ENCODE measurements at places on chromosomes 6 and 20.

GRCh38 chr20:60700728-60701127 is 551.3 kb upstream of the CDH4 start:
- DNase-seq: no peak

GRCh38 chr6:39812496-39812852 is 20.3 kb downstream of the DAAM2 start:
- no peak for DNase-seq

GRCh38 chr6:157077251-157077650 is 246.1 kb downstream of the TMEM242 start:
- DNase-seq: no peak

- DNase-seq: peak; percentile 86
These were observed 27.9 kb downstream of the GSS start for GRCh38 chr20:34927736-34928135.

DNA sequence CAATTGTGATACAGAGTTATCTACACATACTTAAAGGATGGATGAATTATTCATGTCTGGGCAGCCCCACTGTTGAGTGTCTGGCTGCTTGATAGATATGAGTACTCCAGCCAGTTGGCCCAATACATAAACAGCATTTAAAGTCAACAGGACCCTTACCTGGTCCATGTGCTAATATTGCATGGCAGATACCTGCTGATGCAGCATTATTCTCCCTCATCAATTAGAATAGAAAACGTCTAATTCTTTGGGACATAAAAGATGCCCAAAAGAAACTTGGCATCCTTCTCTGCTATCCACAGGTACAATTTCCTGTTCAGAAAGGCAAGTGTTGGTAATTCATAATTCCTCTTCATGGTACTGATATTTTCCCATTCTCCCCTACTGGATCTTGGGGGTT is 550.8 kb downstream of the TFAP2B start:
- DNase-seq: no peak

- no peak for DNase-seq
These were observed 41.7 kb downstream of the PLAGL1 start for GRCh38 chr6:143966312-143966711.

DNA sequence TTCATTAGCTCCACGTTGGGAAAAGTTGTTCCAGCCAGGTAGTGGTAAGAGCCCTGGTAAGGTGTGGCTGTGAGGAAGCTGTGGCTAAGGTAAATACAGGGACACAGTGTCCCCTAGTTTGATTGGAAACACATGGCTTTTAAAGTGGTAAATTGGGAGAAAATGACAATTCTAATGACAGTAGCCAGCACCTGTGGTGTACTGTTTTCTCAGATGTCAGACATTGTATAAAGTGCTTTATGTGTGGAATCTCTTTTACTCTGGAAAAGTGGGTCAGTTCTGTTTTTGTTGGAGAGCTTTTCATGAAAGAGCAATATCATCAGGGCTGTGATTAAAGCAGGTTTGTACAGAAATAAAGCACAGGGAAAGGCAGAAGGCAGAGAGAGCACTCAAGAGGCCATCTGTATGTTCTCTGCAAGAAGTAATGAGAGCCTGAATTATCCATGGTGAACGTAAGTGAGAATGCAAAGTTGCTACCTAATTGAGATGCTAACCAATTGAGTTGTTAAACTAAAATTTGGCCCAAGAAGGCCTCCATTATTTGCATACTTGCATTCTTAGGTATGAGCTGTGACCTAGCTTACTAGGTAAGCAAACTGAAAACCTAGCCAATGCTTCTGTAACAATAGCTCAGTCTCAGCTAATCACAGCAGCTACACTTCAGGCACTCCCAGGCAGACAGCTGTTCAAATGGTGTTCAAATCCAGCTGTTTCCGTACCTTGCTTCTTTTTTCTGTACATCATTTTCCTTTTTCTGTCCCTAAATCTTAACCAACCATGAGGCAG is 28.2 kb downstream of the MRAP2 start:
- no peak for DNase-seq

DNA sequence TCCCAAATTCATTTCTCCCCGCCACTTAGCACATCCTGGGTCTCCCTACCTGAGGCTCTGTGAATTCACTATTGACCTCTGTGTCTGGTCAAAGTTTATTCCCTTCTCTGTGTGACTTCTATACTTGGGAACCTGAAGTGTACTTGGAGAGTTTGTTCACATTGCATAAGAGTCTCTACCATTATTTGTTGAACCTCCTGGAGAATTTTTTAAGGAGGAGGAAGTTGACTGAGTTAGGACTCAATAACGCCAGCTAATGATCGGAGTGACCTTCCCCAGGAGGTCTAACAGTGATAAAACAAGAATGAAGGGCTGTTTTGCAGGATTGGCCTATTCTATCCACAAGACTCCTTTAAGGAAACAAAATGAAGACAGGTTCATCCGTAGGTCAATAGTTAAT is 23.6 kb downstream of the STMND1 start:
- DNase-seq: no peak

GRCh38 chr20:1881240-1881835 is 13.9 kb upstream of the SIRPA start:
- no peak for DNase-seq

DNA sequence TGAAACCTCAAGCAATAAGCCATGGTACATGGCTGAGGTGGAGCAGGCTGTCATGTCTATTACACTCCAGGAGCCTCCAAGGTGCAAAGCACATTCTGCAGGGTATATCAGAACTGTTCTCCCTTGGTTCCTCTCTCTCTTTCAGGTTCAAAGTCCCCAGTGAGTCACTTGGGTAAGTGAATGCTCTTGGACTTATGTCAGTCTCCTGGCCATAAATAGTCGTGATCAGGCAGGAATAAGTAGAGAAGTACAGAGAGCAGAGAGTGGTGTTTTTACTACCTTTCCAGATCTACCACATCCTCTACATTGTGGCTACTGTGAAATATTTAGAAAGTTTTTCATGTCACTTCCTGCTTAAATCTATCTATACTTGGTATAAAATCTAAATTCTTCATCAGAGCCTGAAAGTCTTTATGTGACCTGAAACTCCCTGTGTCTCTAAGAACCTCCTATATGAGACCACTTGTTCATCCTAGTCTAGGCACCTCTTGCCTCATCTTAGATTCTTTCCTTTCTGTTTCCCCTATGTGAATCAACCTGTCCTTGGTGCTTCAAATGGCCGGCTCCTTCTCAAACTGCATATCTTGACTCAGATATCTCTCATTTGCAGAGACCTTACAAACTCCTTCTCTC is 1077.6 kb upstream of the MAP3K7 start:
- DNase-seq: no peak

DNA sequence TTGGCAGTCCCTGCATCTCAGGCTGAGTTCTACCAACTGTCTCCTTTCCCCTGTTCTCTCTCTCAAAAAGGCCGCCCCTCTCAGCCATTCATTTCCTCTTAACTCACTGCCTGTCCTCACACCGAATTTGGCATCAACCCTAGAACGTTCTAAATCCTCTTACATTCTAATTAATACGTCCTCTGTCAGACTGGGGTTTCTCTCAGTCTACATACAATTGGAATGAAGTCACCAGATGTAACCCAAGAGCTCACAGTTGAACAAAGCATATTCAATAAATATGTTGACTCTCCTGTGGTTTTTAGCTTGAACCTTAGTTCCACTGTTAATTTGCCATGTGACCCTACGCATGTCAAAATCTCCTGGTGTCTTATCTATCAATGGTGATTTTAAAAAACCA is 269.6 kb downstream of the CLIC5 start:
- peak; percentile 90 for DNase-seq

DNA sequence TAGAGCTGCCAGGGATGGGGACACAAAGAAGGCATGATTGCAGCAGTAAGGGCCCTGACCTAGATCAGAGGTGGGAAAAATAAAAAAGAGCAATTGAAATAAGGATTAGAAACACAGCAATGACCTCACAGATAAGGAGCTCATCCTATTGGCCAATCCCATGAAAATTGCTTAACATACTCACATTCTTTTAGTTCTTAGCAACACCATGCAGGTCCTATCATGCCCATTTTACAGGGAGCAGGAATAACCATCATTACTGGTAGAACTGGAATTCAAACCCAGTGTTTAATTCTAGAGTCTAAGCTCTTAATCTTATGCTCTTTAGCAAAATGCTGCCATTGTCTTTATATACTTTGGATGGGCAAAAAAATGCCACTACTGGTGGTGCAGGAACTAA is 267.7 kb downstream of the RNF144B start:
- DNase-seq: no peak

DNA sequence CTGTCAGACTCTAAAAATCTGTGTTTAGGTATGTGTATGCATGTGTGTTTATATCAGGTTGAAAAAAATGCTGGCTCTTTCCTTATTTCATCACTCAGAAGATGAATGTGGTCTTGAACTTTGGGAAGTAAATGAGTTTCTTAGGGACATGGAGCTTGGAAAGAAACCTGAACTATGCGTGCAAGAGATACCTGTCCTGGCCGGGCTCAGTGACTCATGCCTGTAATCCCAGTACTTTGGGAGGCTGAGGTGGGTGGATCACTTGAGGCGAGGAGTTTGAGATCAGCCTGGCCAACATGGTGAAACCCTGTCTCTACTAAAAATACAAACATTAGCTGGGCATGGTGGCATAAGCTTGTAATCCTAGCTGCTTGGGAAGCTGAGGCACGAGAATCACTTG is 4.4 kb upstream of the GLP1R start:
- DNase-seq: no peak

GRCh38 chr6:31687321-31687720 is 6.5 kb upstream of the LY6G5C start:
- no peak for DNase-seq

Measured in EL (cell line).